ENCODE measurements at places on chromosomes 2 and 18.
A peak's percentile ranks its signal among the peaks of the same experiment; 100 is the strongest.

- no peak for DNase-seq
These were observed 304.0 kb downstream of the MYCN start for GRCh38 chr2:16244153-16244965.

- DNase-seq: peak; percentile 43
These were observed 132.2 kb downstream of the DOCK10 start for GRCh38 chr2:224909885-224910573.

DNA sequence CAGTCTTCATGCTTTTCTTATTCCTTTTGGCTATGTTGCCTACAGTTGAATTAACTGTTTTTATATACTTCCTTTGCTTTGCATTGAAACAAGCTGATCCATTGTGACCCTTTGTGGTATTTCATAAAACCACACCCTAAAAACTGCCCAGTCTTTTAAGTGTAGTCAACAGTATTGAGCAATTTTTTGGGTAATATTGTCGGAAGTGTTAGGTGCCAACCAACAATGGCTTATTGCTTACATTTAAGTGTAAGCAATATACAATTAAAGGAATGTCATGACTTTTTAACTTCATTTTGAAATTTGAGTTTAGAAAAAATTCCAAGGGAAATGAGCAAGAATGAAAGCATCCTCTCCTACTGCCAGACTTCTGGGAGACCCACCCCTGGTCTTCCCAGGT, 174.1 kb downstream of the NEDD4L start:
- peak; percentile 38 for DNase-seq

- DNase-seq: peak; percentile 69
These were observed 145.0 kb downstream of the TTC27 start for GRCh38 chr2:32772638-32773447.

DNA sequence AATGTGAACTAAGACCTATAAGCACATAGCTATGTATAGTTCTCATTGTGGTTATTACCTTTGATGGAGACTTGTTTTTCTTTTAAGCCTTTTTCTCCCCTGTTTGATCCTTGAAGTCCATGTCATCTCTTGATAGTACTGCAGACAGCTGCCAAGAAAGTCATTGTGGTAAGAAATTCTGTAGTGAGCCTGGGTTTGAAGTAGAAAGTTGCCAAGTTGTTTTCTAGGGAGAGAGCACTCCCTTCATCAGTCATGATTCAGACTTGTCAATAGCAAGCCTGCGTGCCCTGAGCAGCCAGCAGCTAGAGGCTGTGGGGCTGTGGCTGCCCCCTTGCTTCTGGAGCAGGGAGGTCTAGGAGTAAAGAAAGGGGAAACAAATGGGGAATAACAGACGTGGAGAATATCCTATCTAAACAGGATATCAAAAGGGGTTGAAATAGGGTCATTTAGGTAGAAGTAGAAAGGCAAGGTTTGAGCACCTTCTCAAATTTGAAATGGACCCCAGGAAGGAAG, 8.4 kb downstream of the SP5 start:
- no peak for DNase-seq

DNA sequence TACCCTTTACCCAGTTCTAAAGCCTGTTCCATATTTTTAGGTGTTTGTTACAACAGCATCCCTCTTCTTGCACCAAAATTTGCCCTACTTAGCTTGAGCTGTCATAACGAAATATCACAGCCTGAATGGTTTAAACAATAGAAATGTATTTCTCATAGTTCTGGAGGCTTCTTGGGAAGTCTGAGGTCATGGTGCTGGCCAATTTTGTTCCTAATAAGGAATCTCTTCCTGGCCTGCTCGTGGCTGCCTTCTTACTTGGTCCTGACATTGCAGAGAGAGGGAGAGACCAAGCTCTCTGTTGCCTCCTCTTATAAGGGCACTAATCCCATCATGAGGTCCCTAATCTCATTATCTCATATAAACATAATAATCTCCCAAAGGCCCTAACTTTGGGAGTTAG, 267.8 kb downstream of the PID1 start:
- no peak for DNase-seq

GRCh38 chr2:62727259-62727867, 21.9 kb downstream of the EHBP1 start:
- no peak for DNase-seq

DNA sequence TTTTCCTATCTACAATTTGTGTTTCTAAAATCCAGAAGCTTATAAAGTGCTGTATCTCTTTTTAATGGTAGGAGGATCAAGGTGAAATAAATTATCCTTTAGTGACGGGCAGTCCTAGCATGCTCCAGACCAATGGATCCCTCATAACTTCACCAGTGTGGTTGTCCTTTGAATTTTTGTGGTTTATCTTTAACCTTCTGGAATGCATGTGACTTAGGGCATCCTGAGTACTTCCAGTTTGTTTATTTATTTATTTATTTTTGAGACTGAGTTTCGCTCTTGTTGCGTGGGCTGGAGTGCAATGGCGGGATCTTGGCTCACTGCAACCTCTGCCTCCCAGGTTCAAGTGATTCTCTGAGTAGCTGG, 40.4 kb downstream of the NUP35 start:
- DNase-seq: peak; percentile 38

DNA sequence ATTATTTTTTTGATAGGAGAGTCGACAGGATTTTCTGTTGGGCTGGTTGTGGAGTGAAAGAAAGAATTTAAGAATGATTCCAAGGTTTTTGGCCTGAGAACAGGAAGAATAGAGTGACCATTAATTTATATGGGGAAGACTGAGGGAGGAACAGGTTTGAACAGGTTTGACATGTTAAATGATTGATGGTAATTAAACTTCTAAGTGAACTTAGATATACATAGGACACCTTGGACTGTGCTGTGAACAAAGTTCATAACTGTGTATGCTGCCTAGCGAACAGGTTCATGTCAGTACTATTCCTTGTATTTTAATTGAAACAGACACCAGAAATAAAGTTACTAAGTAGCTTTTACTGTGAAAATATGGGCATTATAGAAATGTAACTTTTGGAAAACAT, 212.0 kb downstream of the SPAG16 start:
- no peak for DNase-seq

DNA sequence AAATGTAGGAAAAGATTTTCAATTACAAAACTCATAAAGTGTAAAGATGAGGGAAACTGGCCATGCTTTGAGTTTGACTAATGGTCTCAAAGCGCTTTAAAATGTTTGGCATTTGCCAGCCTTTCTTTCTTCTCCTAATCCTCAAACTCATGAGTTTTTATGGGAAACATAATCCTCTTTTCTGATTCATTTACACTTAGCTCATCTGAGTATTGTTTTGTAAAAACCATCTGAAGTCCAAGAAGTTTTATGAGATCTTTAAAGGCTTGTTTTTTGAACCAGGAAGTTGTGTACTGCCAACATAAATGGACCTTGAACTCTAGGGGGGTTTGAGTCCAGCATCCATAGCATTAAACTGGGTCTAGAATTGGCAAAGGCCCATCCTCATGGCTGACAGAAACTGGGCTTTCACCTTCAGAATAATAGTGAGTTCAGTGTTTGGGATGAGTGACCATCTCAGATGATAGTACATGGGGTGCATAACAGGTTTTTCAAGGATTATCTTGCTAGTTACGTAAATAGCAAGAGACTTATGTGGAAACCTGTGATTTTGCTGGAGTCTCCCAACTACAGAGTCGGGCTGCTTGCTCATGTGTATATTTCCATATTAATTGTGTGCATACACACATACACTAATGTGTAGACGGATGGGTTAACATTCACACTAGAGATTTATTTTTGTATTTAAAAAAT, 3.8 kb upstream of the LTBP1 start:
- DNase-seq: no peak

Measured in fibroblast of skin of right quadriceps (primary cell).